A673 (cell line): ENCODE measurements at places on chromosomes 13 and 19. TPM values are rescaled to one million over a fixed set of nuclear protein-coding genes. Genes with fewer than 3 reads are reported as not detected.

CAPN12 gene
- total RNA-seq, result 0.69 and 0.96 TPM in 2 replicates

LRRC4B gene
- total RNA-seq, result 23.1 and 24.9 TPM in 2 replicates

CEACAM7 gene
- 0.43 and 0.44 TPM in 2 replicates for total RNA-seq

DNA sequence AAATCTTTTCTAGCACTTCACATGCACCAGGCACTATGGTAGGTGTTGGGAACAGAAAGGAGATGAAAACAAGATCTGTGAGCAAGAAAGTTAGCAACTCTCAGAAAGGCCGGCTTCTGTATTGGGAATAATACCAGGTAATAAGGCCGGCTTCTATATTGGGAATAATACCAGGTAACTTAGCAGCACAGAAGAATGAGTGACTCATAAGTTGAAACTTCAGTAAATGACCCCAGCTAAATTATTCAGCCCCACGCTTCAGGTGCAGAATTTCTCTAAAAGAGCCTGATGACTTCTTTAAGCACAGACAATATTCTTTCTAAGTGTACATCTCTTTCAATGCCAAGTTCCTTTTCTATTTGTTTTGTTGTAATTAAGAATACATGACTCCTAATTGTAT, 151.3 kb downstream of the MYO16 start:
- DNase-seq, result no peak

SAE1 gene
- total RNA-seq, result 302 and 314 TPM in 2 replicates

CRX gene
- total RNA-seq, result not detected in 2 replicates

- no peak for DNase-seq
Observed at GRCh38 chr13:42258747-42259146, 13.2 kb upstream of the AKAP11 start.

LYPD3 gene
- total RNA-seq, result 0.21 and 0.31 TPM in 2 replicates

- DNase-seq, result no peak
Observed at GRCh38 chr19:3612901-3613741, 6.4 kb upstream of the TBXA2R start.

- no peak for DNase-seq
Observed at GRCh38 chr19:48921721-48922500, 11.6 kb upstream of the DHDH start.

PSPN gene
- 3.4 and 3.6 TPM in 2 replicates for total RNA-seq

- no peak for DNase-seq
Observed at GRCh38 chr19:694481-695351, 536 bp downstream of the PRSS57 start.

DNA sequence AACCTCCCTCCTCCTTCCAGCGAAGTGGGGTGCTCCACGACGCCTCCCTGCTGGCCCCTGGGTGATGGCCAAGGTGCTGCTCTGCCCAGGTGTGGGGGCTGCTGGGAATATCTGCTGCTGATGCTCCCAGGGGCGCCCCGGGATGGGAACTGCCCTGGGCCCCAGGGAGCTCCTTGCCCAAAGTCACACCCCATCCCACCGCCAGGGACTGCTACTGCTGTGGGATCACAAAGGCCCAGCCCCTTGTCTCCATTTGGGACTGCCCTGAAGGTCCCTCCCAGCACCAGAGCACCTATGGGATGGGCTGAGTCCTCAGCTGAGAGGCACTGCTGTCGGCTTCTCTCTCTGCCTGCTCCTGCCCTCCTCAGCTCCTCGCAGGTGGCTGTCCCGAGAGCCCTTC, 19.0 kb downstream of the CHST8 start:
- DNase-seq, result no peak

GRCh38 chr13:90184355-90184754, 1163.1 kb upstream of the MIR17HG start:
- DNase-seq, result no peak

GRCh38 chr13:35345992-35346391, 130.5 kb downstream of the MAB21L1 start:
- DNase-seq, result no peak

DNA sequence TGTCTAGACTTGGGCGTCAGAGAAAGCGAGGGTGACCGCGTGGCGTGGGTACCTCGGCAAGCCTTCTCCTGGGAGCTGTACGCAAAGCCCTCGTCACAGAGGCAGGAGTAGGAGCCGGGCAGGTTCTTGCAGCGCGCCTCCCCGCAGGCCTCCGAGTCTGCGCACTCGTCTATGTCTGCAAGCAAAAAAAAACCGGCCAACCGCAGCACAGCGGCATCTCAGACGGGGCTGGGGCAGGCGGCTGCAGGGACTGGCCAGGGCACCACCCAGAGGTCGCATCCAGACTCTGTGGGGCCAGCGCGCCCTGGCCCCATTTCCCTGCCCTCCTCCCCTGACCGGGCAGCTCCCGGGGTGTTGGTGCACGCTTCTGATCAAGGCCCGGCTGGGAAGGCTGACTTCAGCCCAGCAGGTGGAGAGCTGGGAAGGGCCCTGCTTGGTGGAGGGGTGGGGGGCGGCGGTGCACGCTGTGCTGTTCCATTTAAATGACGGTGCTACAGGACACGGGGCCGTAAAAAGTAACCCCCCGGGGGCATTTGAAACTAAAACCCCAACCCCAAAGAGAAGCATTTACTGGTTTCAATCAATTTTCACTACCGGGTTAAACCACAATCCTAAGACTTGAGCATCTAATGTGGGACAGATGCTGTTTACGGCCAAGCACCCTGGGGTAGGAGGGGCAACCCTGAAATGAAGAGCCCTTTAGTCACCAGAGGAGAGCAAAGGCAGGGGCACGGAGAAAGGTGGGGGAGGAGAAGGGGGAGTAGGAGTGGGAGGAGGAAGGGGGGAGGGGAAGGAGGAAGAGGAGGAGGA, 28.2 kb downstream of the GAS6 start:
- DNase-seq, result peak; percentile 51

SOX1 gene
- total RNA-seq, result 47.7 and 56.6 TPM in 2 replicates

GRCh38 chr13:28058866-28059613, 41.3 kb downstream of the FLT3 start:
- DNase-seq, result peak; percentile 31
